ENCODE measurements at places on chromosomes 5 and 9.

GRCh38 chr9:72788966-72789735, 163.7 kb downstream of the ALDH1A1 start:
- no peak for DNase-seq

DNA sequence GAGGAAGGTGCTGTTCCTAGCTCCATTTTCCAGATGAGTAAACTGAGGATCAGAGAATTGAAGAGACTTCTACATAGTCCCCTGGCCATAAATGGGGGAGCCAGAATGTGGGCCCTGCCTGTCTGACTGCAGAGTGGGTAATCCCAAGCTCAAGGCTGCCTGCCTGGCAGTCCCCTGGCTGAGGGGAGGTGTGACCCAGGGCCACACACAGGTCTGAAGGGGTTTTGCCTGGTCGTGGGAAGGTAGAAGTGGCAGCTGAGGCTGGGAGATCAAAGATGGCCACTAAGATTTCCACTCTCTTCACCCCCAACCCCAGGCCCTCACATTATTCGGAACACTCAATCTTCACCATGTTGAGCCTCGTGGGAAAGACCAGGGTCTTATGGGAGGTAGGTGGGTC, 176.3 kb downstream of the MACROH2A1 start:
- DNase-seq: no peak

DNA sequence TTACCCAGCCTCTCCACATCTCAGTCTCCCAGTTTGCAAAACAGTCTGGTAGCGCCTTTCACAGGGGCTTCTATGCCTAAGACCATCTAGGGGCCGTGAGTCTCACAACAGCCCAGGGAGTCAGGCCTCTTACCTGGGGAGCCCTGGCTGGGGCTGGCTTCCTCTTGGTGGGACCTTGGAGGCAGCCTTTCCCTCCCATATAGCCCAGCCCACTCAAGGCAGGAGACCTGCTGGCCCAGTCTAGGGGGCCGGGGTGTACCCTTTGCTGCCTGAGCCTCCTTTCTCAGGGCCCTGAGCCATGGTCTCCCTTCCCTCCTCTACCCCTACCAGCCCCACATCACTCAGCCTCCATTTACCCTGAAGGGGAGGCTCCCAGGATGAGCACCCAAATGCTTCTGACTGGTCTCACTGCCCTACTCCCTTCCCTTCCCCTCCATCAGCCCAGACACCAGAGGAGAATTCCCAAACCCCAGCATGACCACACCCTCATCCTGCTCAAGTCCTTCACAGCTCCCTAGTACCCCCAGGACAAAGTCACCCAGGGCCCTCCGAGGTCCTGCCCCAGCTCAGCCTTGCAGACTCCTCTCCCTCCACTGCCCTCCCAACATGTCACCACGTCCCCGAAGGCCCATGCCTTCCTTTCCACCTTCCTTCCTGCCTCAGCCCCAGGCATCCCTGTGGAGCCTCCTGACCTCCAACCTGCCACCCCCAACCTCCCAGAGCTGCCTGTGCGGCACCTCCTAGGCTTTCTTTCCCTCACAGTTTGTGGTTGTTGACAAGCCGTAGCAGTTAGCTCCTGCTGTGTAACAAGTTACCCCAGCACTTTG, 55.3 kb downstream of the BARX1 start:
- DNase-seq: no peak

DNA sequence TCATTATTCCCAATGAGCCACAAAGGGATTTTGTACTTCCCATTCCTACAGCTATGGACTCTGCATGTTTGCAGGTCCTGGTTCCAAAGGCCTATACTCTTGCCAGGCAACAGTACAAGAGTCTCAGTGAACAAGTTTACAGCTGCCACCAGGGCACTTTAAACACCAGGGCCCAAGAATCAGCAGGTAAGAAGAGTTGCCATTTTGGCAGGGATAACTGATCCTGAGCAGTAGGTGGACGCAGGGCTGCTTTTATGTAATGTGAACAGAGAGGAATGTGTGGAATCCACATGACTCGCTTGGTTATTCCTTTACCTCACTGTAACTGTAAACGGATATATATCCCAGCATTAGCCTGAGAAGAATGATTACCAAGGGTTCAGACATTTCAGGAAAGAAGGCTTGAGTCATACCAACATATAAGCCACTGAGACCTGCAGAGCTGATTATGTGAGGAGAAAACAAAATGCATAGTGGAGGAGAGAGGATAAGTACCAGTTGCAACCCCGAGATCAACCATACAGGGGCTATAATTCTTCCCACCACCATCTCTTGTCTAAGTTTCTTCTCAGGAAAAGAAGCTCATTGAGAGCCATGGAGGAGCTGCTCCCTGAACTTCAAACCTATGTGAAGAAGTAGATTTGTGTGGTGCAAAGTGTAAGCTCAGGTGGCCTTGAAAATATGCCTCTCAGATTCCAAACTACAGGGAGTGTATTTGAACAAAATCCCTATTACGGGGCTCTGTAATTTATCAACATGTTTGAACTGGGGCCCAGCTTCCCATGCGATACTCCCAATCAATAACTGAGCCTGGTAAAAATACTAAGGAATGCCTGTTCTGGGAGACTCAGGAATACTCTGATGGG, 24.6 kb downstream of the RAPGEF6 start:
- DNase-seq: peak; percentile 25

DNA sequence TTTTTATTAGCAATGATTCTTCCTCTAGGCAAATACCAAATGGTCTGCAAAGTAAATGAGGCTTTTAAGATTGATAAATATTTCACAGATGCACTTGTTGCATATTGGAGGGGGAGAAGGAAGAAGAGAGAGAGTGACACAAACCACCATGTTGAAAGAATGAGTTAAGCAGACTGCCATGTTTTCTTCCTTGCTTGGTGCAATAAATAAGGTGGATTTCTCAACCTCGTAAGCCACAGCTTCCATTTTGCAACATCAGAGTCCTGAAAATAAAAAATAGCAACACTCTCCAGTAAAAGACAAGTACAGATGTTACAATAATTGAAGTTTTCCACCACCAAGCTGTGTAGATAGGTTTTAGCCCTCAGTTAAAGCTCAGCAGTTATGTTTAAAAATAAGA, 202.9 kb downstream of the SGCD start:
- DNase-seq: no peak

DNA sequence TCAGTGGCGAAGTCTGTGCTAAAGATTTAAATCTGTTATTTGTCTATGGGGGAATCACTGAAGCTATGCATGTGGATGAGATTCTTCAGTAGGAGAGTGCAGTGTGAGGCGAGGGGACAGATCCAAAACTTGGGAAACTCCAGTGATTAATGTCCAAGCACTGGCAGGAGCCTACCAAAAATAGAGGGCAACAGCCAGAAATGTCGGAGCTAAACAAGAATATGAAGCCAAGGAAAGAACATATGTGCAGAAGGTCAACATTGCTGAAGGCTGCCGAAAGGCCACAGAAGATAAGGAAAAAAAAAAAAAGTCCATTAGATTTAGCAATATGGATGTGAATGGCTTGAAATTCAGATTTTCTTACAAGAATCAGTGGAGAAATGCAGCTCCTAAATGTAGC, 61.8 kb downstream of the C6 start:
- DNase-seq: no peak

DNA sequence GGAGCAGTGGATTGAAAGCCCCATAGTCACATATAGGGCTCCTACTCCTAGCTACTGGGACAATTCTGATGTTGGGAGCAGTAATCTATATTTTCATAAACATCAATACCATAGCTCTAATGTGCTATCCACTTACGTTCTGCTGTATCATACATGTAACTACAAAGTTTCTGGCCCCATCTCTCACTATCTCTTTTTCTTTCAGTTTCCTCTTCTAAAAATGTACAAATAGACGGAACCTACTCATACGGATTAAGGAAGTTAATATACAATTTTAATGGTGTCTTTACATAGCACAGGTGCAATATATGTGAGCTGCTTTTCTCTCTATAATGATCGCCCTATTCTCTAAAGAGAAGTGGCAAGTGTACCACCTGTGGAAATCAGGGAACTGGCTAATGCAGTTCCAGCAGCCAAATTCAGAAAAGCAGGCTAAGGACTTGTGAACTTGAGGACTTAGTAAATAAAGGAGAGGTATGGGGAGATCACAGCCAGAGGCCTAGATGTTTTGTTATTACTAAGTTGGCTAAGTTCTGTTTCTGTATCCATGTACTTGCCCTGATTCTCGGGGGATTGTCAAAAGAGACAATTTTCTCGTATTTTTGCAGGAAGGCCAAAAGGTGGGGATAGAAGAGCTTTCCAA, 1021.9 kb downstream of the CDH12 start:
- DNase-seq: no peak

GRCh38 chr9:86939321-86939720, 8.0 kb downstream of the GAS1 start:
- no peak for DNase-seq

DNA sequence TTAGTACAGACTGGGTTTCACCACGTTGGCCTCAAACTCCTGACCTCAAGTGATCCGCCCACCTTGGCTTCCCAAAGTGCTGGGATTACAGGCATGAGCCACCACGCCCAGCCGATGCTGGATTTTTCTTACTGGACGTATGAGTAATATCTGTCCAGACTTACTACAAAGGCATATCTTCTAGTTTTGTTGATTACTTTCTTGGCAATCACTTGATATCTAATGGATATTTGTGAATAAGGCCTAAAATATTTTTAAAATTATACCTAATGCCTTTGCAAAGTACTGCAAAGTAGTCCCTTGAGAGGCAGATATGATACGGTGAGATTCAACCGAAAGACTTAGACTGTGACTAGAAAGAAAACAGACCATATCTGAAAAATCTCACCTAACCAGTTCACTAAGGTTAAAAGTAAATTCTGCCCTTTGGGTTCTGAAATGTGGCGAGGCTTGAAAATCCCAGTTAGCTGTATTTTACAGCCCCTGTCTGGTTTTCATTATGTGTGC, 152.1 kb downstream of the GNAQ start:
- DNase-seq: peak; percentile 74

GRCh38 chr9:99595796-99596195, 225.9 kb upstream of the NR4A3 start:
- no peak for DNase-seq

DNA sequence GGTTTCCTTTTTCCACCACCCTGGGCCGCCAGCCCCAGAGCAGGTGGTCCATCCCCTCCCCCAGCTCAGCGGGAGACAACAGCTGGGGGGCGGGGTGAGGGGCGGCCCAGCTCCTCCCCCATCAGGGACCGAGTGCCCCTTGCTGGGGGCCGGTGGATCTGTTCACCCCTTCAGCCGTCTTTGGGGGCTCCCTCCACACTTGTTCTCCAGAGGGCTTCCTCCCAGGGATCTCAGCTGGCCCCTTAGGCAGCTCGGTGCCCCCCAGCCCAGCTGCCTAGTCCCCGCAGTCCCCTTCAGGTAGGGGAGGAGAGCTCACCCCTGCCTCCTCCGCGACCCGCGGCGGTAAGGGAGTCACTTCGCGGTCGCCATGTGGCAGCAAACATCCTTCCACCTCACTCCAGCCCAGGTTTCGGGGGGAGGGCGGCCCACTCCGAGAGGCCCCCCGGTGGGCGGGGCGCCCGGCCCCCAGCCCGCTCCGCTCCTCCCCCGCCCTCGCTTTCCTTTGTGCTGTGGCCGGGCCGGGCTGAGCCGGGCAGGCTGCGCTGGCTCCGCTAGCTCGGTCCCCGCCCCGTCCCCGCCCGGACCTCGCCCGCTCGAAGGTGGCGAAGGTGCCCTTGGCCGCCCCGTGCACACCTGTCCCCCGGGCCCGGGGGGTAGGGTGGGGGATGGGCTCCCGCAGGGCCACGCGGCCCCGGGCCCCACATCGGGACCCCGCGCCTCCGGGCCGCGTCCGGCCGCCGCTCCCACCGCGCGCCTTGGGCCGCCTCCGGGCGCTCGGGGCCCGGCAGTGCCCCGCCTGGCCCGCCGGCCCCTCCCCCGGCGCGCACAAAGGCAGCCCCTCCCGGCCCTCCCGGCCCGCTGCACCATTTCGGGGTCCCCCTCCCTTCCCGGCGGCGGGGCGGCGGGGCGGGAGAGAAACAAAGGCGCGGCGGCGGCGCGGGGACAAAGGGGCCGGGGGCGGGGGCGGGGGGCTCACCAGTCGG, 683 bp downstream of the DBN1 start:
- peak; percentile 45 for DNase-seq

GRCh38 chr9:76067696-76068095, 177.2 kb downstream of the PCSK5 start:
- no peak for DNase-seq

DNA sequence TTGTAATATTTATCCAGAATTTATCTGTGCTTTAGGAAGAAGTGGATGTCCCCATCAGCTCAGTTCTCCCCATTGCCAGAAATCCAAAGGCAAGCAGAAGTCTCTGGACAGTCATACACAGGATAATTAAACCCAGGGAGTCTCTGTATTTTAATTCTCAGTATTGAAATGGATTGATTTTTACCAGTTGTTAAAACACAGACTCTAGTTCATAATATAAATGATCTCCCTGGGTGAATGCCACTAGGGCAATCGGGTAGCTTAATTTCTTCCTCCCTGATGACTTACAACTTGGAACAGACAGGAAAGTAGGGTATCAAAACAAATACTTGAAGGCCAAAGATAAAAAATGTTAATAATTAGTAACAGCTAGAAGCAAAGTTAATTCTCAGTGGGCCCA, 66.5 kb upstream of the DAP start:
- DNase-seq: no peak

GRCh38 chr5:180869587-180869986, 8.5 kb upstream of the ZFP62 start:
- DNase-seq: no peak

- no peak for DNase-seq
Observed at GRCh38 chr5:55681301-55681700, 30.8 kb downstream of the SLC38A9 start.

DNA sequence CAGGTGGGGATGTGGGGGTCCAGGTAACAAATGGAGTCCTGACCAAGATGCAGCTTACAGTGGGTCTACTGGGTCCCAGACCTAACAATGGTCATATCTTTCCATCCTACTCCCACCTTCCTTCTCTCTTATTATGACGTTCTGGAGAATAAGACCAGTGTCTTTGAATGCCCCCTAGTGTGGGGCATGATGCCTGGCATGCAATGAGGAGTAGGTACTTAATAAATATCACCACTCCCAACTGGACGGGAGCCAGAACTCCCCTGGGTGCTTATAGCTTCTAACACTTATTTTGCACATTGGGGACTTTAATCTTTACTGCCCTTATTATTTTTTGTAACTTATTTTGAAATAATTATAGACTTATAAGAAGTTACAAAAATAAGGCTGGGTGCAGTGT, 98.2 kb downstream of the NDFIP1 start:
- DNase-seq: no peak

DNA sequence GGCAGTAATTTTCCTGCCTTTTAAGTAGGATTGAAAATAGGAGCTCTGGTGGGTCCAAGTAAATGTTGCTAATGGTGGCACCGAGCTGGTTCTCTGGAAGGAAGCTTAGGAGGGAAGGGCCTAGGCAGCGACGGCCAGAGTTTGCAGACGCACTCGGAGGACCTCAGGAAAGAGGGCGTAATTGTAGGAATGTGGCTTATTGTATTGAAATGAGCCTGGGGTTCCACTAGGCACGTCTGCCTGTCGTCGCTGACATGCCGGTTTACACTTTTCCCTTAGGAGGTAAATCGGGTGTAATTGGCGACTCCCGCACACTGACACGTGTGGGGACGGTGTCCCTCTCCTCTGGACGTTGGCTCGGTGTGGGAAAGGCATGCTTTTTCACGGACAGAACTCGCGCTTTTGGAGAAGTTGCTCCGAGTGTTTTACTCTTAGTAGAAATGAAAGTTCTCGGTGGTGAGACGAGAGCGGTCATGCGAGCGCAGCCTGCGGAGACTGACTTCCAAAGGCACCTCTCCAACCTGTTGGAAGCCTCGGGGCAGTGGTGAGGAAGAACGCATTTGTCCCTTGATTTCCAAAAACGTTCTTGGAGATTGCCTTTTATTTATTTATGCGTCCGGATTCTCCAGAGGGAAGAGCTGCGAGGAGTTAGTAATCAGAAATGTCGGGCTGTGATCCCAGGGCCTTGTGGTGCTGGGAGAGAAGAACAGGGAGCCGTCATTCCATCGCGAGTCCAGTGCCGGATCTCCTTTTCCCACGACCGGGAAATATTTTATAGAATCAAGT, 1.3 kb downstream of the NR4A3 start:
- no peak for DNase-seq
